Breast epithelium (tissue), 4 donors: ENCODE measurements at places on chromosomes 3 and 15.

- no peak overlapping the region for H3K27ac ChIP-seq
- H3K4me1 ChIP-seq: no peaks in the 10 kb centered on the region
- H3K27me3 ChIP-seq: no peaks in the 10 kb centered on the region
These were observed 163.8 kb upstream of the CDIN1 start for GRCh38 chr15:36415643-36416042.

DNA sequence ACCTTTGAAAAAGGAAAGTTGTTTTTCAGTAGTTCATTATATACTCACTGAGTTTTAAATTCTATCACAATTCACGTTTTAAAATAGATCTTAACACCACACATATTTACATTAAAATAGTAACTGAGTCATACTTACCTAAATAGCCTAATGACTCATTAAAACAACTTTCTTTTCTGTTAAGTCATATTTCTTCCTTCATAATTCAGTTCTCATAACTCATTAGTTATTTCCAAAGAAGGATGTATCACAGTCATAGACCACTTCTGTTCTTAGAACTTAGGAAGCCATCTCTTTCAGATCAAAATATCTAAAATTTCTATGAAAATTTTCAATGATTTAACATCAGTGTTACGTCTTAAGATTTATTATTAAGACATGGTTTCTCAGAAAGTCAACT, 885.9 kb downstream of the FHIT start:
- no peaks in the 10 kb centered on the region for H3K36me3 ChIP-seq
- H3K27me3 ChIP-seq: no peaks in the 10 kb centered on the region
- no peak overlapping the region for H3K27ac ChIP-seq

GRCh38 chr15:27468151-27468591, 497.2 kb downstream of the GABRG3 start:
- H3K36me3 ChIP-seq: no peaks in the 10 kb centered on the region
- no peak overlapping the region for H3K4me3 ChIP-seq

GRCh38 chr3:157167371-157168042, 7.6 kb upstream of the CCNL1 start:
- no peak overlapping the region for H3K27ac ChIP-seq
- no peaks in the 10 kb centered on the region for H3K36me3 ChIP-seq
- H3K4me1 ChIP-seq: no peaks in the 10 kb centered on the region
- DNase-seq: no peak

DNA sequence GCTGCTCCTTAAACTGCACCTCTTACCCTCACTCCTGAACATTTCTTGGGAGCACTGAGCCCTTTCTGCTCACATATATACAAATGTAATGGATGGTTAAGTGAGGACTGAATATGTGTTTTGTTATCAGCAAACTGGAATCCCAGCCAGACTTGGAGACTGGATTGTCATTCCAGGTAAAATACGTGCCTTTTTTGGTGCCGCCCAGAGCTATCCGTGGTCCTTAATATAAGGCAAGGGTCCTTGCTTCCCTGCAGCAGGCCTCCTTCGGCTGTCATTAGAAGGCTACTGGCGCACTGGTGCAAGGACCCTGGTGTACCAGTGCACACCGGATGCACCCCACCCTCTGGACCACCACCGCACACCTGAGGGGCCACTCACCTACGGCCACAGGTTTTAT, 1.1 kb upstream of the GABRB3 start:
- no peaks in the 10 kb centered on the region for H3K36me3 ChIP-seq
- peak overlapping the region; percentile 74 for H3K4me3 ChIP-seq
- no peak for DNase-seq
- H3K4me1 ChIP-seq: no peaks in the 10 kb centered on the region
- H3K27me3 ChIP-seq: peaks cover 39% of the 10 kb centered on the region

- H3K27me3 ChIP-seq: no peaks in the 10 kb centered on the region
- no peaks in the 10 kb centered on the region for H3K36me3 ChIP-seq
- DNase-seq: no peak
- no peak overlapping the region for H3K4me3 ChIP-seq
- H3K27ac ChIP-seq: no peak overlapping the region
These were observed 82.2 kb downstream of the RORA start for GRCh38 chr15:61146931-61147230.

DNA sequence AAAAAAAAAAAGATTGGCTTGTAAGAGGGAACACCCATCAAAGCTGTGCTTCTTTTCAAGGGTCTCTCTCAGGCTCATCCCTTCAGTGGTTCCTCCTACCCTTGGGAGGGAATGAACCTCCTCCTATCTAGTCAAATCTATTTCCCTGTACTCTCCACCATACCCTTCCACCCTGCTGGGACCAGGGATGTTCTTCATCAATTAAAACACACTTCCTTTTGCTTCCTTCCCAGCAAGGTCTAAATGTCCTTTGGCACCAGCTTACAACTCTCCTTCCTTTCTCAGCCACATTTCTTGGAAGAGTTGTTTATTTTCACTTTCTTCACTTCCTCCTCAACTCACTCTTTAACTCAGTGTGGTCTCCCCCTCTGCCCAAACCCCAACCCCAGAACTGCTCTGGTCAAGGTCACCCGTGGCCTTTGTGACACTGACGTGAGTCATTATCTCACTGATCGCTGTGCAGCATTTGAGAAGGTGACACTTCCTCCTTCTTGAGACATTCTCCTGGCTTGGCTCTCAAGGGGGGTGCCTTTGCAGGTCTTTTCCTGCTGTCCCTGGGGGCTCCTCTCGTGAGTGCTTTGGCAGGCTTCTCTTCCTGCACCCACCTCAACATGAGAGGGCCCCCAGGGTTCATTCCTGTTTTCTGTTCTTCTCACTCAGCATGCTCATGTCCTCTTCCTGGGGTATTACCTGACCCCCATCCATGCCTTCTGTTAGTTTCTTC, 210.5 kb upstream of the TLE3 start:
- H3K4me3 ChIP-seq: no peak overlapping the region
- no peaks in the 10 kb centered on the region for H3K36me3 ChIP-seq
- H3K27me3 ChIP-seq: no peaks in the 10 kb centered on the region
- peak; percentile 13 for DNase-seq
- H3K27ac ChIP-seq: no peak overlapping the region
- H3K4me1 ChIP-seq: no peaks in the 10 kb centered on the region

DNA sequence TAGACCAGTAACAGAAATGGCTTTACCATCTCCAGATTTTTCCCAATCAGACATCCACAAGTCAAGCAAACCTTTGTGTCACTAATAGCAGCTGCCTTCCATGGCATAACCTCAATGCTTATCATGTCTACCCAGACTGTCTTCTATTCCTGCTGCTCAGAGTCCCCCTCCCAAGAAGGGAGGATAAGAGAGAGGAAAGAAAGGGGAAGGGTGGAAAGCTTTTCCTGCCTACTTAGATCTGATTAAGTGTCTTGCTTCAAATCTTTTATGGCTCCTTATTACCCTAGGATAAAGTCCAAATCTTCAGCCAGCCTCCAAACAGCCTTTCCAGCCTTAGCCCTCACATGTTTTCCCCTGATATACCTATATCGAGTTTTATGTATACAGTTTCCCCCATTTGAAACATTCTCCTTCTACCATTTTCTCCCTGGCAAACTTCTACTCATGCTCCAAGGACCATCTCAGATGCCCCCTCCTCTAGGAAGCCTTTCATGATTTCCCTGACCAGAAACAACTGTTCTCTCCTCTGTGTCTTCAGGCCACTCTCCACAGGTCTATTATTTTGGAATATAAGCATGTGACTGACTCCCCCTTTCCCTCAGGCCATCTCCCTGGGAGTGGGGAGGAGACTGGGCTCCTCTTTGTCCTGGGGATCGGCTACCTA, 7.9 kb upstream of the SSUH2 start:
- no peaks in the 10 kb centered on the region for H3K36me3 ChIP-seq
- H3K27ac ChIP-seq: no peak overlapping the region
- H3K4me3 ChIP-seq: no peak overlapping the region
- no peaks in the 10 kb centered on the region for H3K27me3 ChIP-seq
- DNase-seq: no peak
- H3K4me1 ChIP-seq: no peaks in the 10 kb centered on the region

GRCh38 chr3:126440709-126440995, 35.0 kb downstream of the ZXDC start:
- no peaks in the 10 kb centered on the region for H3K27me3 ChIP-seq
- no peak for DNase-seq
- no peaks in the 10 kb centered on the region for H3K4me1 ChIP-seq
- no peaks in the 10 kb centered on the region for H3K36me3 ChIP-seq
- no peak overlapping the region for H3K4me3 ChIP-seq

DNA sequence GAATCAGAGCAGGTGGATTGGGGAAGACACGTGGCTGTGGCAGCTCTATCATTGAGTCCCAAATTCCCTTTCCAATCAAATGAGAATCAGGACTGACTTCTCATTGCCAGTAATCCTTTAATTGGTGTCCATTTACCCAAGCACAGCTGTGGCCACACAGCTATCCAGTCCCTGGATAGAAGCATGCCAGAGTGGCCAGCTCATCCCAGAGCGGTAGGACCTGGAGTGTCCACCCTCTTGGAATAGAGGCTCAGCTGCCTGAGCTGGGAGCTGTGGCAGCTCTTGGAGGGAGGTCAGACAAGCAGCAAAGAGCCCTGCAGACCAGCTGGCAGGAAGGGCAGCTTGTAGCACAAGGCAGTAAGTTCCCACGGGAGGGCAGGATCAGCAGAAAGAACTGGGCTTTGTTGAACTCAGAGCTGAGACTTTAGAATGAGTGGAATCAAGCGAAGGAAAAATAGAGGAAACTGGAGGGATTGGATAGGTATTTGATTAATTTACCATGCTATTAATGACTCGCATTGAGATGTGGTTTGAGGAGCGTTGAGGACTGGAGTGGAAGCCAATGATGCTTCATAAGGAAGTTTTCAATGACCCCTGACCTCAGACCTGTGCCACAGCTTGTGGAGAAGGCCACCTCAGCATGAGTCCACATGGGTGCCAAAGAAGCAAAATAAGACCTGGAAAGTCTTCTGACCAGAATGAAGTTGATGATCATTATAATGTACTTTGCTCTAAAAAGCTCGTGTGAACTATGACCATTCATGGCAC, 6.9 kb upstream of the ALPK3 start:
- H3K4me1 ChIP-seq: no peaks in the 10 kb centered on the region
- H3K27ac ChIP-seq: no peak overlapping the region
- no peaks in the 10 kb centered on the region for H3K27me3 ChIP-seq
